ENCODE measurements at places on chromosomes 6 and 20.

DNA sequence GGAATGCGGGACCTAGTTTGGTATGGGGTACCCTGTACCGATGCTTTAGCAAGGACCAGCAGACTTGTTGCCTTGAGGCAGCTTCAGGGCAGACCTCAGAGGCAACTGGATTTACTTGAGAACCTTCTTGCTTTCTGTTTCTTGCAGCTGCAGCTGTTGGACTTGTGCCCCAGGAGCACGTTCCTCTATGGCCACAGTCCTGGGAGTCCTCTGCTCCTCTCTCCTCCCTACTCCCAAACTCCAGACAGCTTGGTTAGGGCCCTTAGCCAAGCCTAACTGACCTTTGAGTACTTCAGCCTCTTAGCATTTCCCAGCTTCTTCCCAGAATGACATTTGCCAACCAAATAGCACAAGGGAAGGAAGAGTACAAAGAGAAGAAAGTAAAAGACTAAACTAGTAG is 34.7 kb downstream of the GHRH start:
- no peak for DNase-seq

- no peak for DNase-seq
These were observed 39.2 kb upstream of the RIN2 start for GRCh38 chr20:19718880-19719279.

GRCh38 chr6:109527989-109528388 is 45.0 kb upstream of the ZBTB24 start:
- DNase-seq = no peak

- no peak for DNase-seq
These were observed 108.9 kb upstream of the EMILIN3 start for GRCh38 chr20:41475503-41475902.

- DNase-seq = no peak
These were observed 5.4 kb downstream of the CITED2 start for GRCh38 chr6:139369068-139369467.

- no peak for DNase-seq
These were observed 21.5 kb downstream of the NINL start for GRCh38 chr20:25563876-25564275.

- DNase-seq = no peak
These were observed 69.2 kb downstream of the PTPRA start for GRCh38 chr20:2942439-2942838.

DNA sequence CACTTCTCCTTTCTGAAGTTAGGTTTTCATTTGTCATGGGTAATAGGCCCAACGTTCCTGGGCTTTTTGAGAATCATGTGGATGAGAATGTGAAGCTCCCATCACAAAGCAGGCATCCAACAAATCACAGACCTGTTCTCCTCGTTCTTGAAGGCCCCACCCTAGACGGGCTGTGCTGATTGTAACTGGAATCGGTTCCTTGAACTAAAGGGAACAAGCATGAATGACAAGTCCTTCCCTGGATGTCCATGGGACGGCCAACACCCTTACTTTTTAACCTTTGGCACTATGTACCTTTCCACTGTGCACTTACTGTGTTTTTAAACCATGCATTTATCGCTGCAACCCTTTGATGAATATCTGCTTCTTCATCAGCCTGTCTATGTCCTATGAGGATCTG is 438.2 kb downstream of the CD83 start:
- no peak for DNase-seq

Data from stimulated activated CD4-positive, alpha-beta T cell treated with anti-CD3 and anti-CD28 coated beads, Interleukin-2, amount 100 ng/mL, for 4 hours (primary cell).